ENCODE measurements at places on chromosomes 5 and 9.

GRCh38 chr9:27535701-27536118, 6.1 kb upstream of the MOB3B start:
- DNase-seq, result peak; percentile 57

DNA sequence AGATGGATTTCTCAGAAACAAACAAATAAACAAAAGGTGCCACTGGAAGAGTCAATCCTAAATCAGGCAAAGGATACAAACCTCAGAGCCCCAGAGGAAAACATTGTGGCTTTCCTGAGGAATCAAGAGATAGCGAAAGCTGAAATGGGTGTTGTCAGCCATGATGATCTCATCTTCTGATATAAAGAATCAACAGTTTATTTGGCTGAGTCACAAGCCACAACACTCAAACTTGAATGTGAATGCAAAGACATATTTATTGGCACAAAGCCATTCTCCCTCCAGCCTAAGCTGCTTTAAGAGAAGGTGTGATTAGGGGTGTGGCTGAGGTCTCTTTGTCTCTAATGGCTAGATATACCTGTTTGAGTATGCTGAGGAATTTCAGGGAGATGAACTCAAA, 73.3 kb upstream of the NREP start:
- DNase-seq, result no peak

GRCh38 chr5:131639148-131639547, 4.1 kb upstream of the RAPGEF6 start:
- DNase-seq, result no peak

GRCh38 chr5:34767180-34767579, 71.8 kb upstream of the TTC23L start:
- no peak for DNase-seq

DNA sequence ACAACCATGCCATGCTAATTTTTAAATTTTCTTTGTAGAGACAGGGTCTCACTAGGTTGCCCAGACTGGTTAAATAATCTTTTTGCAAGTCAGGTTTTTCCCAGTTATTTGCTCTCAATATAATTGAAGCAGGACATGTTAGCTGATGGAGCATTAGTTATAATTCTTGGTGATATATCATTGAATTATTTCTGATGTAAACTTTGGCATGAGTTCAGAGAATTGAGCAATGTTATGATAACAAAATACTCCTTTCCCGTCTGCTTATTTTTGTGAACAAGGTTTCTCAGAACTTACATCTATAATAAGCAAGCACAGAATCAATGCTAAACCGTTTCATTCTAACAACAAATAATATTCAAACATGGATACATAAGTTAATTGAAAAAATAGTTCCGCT, 37.8 kb downstream of the BHMT start:
- DNase-seq, result no peak

GRCh38 chr5:100762995-100763394, 140.1 kb downstream of the ST8SIA4 start:
- no peak for DNase-seq

DNA sequence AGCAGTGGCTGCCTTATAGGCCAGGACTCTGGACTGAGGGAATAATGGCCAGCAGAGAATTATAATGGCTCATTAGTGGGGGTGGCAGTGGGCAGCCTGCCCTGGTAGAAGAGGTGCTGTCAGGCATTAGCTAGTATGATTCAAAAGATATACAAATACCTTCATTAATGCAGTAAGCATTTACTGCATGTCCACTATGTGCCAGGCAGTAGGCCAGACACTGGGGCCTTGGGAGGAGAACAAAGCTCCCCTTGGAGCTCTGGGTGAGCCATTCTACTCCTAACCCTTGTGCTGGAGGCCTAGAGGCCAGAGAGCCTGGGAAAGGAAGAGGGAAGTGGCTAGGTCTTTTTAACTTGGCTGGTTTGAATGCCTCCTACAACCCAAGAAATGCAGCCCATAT, 2.0 kb upstream of the GARNL3 start:
- no peak for DNase-seq

DNA sequence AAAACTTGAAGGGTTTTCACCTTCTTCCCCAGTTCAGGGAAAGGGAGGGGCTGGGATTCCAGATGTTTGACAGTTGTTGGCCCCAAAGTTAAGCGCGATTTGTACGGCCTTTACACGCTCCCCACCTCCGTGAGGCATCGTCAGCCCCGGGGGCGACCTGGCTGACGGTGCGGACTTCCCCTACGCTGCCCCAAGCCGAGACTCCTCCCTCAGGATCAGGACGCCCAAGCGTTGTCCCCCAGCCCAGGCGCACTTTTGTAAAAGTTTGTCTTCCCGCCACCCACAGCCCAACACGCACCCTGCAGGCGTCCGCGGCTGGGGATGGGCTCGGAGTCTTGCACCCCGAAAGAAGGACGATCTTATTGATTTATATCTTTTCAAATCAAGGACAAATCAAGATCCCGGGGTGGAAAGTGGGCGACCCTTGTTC, 713 bp downstream of the MOB3B start:
- peak; percentile 61 for DNase-seq

DNA sequence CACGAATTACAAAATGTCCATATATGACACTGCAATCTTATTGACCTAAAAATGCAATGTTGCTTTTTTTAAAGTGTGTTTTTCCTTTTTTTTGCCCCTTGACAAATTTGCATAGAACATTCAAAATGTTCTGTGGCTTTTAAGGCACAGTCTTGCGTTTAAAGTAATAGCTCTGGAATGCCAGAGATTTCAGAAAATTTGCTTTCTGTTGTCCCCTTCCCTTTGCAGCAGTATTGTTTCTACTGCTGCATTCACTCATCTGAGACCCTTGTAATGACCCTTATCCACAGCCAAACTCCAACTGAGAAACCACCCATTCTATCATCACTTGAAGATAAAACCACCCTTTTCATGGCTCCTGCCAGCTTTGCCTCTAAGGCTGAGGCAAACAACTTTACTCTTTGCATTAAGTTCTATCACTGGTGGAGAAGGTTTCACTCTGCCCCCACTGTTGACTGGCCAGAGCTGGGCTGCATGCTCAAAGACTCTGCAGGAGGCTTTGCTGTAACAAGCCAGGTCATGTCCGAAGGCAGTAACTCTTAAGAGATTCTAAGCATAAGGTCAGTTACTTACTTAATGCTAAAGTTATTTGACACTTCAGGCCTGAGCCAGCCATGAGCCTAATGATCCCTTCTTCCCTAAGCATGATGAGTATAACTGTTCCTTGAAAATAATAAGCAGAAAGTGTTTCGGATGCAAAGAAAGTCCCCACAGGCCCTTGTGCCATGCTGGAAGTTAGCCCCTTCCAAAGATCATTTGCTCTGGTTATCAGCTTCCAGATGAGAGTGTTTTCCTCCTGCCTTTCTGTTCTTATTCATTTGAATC, 101.9 kb downstream of the CD180 start:
- peak; percentile 18 for DNase-seq

DNA sequence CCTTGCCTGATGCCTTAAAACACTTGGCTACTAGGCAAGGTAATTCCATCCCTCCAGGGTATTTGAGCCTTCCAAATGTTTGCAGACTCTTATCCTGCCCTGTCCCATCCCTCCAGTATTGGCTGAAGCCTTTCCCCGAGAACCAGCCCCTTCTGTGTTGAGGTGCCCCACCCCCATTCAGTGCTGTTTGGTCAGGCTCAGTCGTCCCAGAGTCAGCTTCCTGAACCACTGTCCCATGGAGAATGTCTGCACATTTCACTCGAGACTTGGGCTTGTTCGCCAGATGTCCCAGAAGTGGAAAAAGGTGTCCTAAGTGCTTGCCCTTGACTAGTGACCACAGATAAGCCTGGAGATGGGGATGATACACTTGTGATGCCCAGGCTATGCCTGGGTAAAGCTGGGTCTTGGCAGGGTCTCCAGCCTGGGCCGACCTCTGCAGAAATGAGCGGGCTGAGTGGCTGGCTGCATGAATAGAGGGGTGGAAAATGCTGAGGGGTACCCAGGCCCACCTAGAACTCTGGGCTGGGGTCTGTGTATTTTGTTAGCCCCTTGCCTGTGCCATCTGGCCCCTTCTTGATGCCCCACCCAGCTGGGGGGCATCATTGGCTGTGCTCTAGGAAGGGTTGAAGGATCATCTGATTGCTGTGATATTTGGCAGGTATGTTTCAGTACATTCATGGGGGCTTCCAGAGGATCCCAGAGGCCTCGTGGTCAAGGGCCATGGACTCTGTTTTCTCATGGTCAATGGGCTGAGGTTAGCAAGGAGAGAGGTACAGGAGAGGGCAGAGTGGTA, 178.4 kb downstream of the MACROH2A1 start:
- no peak for DNase-seq

GRCh38 chr5:144308906-144309670, 138.4 kb downstream of the KCTD16 start:
- DNase-seq, result no peak

GRCh38 chr5:126680191-126680817, 79.6 kb downstream of the PHAX start:
- DNase-seq, result peak; percentile 28

- no peak for DNase-seq
Observed at GRCh38 chr9:104536756-104537155, at the start of gene OR13C3. Gene OR13C3 (minus strand): TSS chr9:104536856. CDS start chr9:104536723, 133 bp downstream.

DNA sequence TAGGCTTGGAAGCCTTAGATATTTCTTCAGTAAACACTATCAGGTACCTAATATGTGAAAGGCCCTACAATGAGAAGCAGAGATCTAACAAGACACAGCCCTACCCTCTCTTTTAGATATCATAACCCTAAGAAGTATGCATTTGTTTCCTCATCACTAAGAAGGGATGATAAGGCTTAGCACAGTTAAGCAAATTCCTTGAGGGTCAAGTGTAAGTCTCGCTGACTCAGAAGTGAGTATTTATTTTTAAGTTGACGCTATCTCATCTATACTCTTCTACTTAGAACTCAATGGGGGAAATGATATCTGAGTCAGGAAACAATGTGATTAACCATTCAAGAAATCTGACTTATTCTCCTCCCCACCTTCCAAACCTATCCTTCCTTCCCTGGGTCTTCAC, 149.7 kb downstream of the ESM1 start:
- no peak for DNase-seq

DNA sequence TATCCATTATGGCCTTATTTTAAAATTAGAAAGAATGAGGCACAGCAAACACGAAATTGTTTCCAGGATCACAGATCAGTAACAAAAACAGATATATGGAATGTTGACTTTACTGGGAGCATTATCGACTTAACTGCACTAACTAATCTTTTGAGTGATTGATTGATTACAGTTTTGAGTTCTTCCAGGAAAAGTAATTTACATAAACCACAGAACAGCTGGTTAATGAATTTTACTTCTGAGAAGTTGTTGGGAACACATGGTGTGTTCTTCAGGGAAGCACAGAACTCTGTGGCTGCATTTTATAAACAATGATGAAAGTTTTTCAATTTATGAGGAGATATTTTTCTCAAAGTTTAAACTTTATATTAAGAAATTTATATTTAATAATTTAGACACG, 802.4 kb upstream of the ACO1 start:
- DNase-seq, result no peak

- DNase-seq, result no peak
Observed at GRCh38 chr9:130874783-130875182, 21.8 kb downstream of the QRFP start.

DNA sequence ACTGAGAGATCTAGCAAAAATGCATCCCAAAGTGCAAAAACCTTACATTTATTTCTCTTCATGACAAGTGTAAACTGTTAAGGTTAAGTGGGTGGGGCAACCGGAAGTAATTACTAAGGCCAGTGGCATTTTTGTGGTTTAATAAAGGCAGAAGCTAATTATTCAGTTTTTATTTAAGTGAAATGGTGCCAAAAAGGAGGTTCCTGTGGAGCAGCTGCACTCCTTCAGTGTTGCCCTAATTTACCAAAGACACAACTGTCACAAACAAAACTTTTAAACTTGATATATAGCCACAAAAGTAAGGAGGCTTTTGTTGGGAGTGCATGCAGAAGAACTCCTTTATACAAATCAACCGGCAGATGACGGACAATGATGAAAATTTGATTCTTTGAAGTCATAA, 81.6 kb downstream of the NDUFS4 start:
- no peak for DNase-seq

DNA sequence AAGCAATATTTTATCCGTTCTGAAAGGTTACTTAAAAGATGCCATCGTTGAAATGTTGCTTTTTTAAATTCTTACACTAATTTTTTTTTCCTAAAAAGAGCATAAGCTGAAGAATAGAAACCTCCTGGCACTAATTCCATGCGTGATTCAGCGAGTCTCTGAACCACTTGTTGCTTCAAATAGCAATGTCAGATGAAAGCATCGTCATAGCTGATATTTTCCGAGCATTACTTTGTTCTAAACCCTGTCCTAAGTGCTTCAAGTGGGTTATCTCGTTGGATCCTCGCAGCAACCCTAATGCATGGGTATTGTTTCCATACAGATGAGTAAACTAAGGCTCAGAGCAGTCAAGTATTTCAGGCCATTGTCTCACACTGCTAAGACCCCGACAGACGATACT, 79.7 kb downstream of the CDH6 start:
- no peak for DNase-seq

DNA sequence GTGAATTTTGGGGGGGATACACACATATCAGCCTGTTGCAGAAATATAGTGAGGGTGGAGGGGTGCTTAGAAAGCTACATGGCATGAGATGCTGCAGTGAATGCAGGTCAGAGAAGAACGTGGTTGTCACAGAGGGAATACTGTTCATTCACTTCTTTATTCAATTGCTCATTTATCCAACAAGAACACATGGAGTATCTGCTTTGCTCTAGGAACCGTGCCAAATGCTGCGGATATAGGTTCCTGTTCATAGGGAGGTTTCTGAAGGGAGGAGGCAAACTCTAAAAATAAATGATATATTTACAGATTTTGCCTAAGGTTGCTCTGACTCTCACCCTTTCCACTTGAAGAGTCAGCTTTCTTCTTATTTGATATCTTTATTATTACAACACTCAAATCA, 444.3 kb upstream of the CLINT1 start:
- DNase-seq, result no peak

GRCh38 chr5:14471507-14471906, 110.1 kb upstream of the OTULINL start:
- DNase-seq, result no peak

- DNase-seq, result no peak
Observed at GRCh38 chr9:107229241-107229741, 53.8 kb upstream of the RAD23B start.

- no peak for DNase-seq
Observed at GRCh38 chr5:93929131-93929530, 187.7 kb upstream of the POU5F2 start.

- no peak for DNase-seq
Observed at GRCh38 chr5:91521334-91521733, 138.2 kb upstream of the ARRDC3 start.

GRCh38 chr5:118208031-118208453, 780.3 kb downstream of the DTWD2 start:
- no peak for DNase-seq

GRCh38 chr5:10689391-10690081, 71.5 kb downstream of the DAP start:
- DNase-seq, result peak; percentile 78

GRCh38 chr9:8916771-8917170, 1117.2 kb upstream of the DMAC1 start:
- no peak for DNase-seq

- DNase-seq, result no peak
Observed at GRCh38 chr5:145689235-145689634, 145.9 kb downstream of the PRELID2 start.

Data from WTC11 (cell line).